ELF-1 (cell line): ENCODE measurements at places on chromosomes 3 and 15.

DNA sequence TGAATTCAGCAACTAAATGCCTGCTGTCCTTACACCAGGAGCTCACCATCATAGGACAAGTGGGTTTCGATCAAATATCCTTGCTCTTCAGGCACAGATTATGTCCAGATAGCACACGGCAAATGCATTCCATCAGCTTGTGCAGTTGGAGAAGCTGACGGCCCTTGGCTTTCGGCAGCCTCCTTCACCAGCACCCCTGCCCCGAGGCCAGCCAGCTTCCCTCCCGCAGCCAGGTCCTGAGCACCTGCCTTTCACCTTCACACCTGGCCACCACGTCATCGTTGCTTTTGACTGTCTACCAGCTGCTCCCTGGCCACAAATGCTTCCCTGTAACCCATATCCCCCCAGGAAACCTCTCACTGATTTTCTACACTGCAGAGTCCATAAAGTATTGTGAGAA, 355.5 kb downstream of the OCA2 start:
- DNase-seq, result no peak

DNA sequence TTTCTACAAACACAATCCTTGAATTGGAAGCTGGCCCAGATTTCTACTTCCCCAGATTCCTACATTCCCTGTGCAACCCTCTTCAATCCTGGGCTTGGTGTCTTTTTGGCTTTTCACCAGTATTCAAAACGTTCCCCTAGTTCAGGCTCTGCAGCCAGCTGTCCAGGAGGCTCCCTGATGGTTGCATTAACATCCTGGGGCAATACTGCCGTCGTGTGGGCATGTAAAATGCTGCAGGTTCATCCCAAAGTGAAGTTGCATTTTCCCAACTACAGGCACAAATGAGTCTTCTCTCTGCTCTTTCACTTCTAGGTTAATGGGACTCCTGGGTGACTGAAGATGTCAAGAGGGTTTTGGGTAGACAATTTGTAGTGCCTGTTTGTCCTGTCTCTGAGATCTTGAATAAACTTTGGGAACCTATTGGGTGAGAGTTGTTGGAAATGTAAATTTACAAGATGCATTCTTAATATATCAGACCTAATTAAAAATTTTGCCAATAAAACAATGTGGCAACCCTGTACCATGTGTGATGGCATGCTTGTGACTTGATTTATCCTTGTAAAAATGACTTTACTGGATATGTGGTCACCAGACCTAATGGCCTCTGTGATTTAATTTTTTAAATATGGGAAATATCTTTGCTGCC, 28.6 kb downstream of the SOX14 start:
- peak; percentile 80 for DNase-seq

- DNase-seq, result no peak
These were observed 3.2 kb downstream of the TRANK1 start for GRCh38 chr3:36941658-36942057.

- DNase-seq, result no peak
These were observed 1146.6 kb downstream of the ROBO1 start for GRCh38 chr3:78621061-78621716.

- DNase-seq, result no peak
These were observed 85.2 kb upstream of the TGFBR2 start for GRCh38 chr3:30521156-30521715.

- no peak for DNase-seq
These were observed 10.1 kb downstream of the ETV5 start for GRCh38 chr3:186098740-186099139.

DNA sequence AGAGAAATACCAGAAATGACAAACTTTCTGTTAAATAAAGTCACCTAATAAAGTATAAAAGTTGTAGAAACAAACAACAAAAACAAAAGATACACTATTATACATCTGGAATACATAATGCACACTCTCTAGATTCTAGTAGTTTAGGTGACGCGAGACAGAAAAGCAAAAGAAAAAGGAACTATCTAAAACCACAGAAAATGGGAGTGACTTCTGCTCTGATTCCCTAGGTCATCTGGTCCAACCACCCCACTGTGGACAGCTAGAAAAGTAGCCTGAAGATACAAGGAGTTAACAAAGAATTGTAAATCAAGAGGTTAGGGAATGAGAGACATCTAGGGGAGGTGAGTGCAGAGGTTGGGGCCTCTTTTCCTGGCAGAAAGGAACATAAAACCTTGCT, 39.1 kb downstream of the DHX36 start:
- no peak for DNase-seq

DNA sequence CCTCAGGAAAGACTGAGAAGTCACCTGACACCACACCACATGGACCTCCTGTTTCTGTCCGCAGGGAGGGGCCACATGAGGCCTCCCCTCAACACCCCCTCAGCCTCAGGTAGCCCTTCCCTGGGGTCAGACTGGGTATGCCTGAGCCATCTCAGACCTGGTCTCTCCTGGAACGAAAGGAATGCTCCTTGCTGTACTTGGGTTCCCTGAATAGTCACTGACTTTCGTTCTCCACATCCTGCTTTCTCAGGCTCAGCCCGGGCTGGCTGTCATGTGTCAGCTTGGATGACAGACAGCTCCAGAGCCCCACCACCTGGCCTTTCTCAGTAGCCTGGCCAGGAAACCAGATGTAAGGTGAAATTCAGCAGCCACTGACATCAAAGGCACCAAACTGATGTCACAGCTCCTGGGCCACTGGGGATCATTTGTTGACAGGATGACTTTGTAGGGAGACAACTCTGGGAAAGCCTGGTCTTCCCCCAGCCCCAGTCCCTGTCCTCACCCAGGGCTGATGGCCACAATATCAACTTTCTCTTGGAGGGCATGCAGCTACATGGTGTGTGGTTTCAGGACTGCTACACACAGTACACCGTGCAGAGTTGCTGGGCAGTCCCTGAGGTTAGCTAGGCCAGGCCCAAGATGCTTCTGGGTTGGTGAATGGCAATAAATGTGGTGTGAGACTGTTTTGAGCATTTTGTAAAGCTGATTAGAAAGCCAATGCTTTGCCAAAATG, 141.4 kb upstream of the MRPS22 start:
- peak; percentile 85 for DNase-seq

- no peak for DNase-seq
These were observed 8.0 kb upstream of the MORC1 start for GRCh38 chr3:109125902-109126301.

DNA sequence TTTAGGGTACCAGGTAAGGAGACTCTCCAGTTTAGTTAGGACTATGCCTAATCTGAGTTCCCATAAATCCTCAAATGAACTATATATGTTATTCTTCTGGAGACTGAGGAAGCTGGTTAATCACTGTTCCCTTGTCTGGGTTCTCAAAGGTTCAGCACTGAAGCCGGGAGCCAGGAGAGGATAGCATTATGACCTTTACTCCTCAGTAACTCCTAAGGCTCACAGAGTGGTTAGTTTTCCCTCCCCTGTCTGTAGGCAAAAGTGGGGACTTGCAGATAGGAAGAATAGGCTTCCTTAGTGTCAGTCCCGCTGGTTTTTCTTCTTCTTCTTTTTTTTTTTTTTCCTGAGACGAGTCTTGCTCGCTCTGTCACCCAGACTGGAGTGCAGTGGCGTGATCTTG, 50.4 kb downstream of the CRTC3 start:
- DNase-seq, result no peak

GRCh38 chr3:177306252-177306651, 109.0 kb upstream of the TBL1XR1 start:
- DNase-seq, result no peak

GRCh38 chr3:37967260-37967881, 23.2 kb upstream of the VILL start:
- peak; percentile 83 for DNase-seq

DNA sequence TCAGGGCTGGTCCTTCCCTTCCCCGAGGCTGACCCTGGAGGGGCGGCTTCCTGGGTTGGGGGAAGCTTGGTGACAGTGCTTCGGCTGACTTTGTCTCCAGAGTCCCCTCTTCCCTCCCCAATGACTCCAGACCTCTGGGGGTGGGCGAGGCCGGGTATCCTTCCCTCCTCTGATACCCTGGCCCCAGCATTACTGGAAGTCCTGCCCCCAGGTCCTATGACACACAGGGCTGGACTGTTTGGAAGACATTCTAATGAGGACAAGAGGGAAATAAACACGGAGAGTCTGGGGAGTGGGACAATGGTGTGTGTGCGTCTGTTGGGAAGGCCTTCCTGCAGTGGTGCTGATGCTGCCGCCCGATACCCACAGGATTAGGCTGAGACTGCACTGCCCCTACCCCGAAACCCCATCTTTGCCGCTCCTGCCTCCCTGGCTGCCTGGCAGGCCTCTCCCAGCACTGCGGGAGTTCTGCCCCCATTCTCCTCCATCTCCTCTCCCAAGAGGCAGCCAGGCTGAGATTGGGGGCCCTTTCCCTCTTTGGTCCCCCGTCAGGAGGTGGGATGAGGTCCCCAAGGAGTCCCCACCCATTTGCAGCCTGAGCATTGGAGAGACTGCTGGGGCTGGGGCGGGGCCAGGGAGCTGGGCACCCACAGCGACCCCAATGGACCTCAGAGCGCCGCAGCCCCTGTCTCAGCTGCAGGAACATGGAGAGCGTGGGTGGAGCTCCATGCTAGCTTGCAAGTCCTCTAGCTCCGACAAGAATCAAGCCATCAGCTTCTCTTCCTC, 29.7 kb upstream of the FBLN2 start:
- no peak for DNase-seq

- no peak for DNase-seq
These were observed 69.3 kb downstream of the CHST2 start for GRCh38 chr3:143188881-143189280.

DNA sequence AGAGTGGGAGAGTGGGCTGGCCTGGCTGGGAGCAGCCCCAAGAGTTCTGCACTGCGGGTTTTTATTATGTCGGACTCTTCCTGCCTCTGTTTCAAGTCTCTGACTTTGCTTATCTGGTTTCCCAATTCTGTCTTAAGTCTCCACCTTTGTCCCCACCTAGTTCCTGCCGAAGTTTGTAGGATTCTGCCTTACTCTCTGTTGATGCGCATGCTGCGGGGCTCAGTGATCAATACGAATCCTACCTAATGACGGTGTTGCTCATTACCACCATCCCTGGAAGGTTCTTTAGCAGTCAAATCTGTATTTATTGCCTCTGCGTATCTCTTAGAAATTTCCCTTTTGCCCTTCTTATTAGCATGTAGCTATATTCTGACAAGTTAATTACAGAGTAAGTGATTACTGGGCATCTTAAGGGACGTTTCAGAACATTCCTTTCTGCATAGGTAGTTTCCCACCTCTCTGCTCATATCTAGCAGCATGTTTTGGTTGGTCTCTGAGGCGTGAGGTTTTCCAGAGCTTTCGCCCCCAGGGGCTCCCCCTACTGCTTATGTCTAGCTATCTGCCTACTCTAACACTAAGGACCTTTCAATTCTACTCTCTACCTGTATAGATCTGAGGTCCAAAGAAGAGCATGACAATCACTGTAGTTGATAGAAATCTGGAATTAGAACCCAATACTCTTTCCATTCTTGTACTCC, 236.0 kb upstream of the EIF1B start:
- peak; percentile 68 for DNase-seq

DNA sequence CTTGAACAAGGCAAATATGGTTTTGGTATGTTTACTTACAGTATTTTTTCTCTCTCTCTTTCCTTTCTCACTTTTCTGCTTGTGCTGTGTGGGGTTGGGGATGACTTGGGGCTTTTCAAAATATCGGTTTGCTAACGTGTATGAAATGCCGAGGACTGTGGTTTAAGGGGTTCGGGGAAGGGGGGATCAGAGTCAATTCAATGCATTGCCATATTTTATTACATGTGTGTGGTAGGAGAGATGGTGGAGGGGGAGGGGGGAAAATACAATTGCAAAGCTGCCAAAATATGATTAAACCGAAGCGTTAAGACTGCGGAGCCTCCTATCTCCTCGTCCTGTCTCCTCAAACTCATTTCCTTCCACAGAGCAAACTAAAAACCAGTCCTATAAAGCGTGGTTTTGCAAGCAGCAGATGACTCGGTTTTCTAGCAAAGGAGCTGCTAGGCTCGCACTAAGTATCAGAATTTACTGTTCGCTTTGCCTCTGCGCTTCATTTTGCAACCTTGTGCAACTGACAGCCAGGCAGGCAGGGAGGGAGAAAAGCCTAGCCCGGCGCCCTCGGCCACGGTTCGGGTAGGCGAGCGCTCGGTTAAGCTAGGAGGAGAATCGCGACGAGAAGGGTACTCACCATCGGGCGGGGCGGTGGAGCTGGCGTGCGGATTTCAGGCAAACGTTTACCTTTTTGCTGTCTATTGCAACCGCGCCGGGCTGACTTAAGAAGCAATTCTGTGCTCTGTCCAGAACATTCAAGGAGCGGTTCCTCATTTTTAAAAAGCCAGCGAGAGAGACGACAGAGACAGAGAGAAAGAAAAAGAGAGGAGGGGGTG, 4.0 kb upstream of the NR2F2 start:
- DNase-seq, result peak; percentile 71

DNA sequence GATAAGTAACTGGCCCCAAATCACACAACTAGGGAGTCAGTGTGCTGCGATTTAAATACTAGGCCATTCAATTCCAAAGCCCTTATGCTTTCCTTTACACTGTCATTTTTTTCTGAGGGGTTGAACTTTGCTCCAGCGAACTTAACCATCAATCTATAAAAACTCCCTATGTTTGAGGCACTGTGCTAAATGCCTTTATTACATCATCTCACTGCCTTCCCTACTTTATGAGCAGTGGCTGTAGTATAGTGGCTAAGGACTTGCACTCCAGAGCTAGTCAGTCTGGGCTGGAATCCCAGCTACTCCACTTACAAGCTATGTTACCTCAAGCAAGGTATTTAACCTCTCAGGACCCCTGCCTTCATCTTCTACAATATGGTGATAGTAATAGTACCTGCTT, 26.9 kb upstream of the WDR72 start:
- DNase-seq, result no peak

DNA sequence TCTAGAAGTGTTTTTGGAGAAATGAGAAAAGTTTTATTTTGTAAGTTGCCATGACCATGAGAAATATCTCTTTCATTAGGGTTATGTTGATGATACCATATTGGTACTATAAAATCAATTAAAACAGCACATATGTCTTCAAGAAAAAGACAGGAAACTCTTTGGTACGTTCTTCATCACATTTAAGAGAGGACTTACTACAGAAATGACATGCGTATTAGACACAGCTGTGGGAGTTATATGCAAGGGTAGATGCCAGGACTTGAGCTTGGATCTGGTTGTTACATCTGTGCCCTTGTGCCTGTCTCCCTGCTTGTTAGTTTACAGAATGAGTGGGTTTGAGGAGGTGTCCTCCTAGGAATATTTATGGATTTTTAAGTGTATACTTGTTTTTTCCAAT, 103.4 kb upstream of the P2RY1 start:
- no peak for DNase-seq

DNA sequence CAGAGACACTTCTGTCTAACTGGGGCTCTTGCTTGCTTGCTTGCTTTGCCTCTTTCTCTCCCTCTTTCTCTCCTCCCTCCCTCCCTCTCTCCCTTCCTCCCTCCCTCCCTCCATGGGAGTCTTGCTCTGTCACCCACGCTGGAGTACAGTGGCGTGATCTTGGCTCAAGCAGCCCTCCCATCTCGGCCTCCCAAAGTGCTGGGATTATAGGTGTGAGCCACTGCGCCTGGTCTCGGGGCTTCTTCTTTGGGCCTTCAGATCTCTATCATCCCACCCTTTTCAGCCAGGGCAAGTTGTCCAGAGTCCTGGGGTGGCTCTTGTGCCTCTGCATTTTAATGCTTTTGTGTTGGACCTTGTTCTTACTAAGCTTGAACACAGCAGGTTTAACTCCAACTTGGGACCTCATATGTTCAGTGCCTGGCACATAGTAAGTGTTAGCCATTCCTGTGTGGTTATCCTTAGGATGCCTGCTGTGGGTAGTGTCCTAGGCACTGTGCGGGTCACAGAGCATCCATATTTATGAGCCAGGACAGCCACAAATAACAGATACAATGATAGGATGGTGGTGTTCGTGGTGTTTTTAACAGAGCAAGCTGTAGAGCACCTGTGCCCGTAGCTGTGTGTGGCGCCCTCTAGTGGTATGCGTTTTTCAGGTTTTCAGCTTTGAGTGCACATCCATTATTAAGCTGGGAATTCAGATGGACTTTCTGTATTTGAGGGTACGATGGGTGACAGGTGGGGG, 75.1 kb downstream of the CCK start:
- peak; percentile 74 for DNase-seq
